ENCODE measurements at places on chromosomes 4 and X. TPM values are rescaled to one million over a fixed set of nuclear protein-coding genes. Genes with fewer than 3 reads are reported as not detected.

- H3K36me3 ChIP-seq = no peaks in the 10 kb centered on the region
- no peaks in the 10 kb centered on the region for H3K4me1 ChIP-seq
- DNase-seq = no peak
- H3K27ac ChIP-seq = no peak overlapping the region
Measured at GRCh38 chrX:50003467-50003866, 81.1 kb downstream of the CLCN5 start.

GRCh38 chr4:100644150-100644549 is 126.3 kb upstream of the EMCN start:
- no peak overlapping the region for H3K4me3 ChIP-seq
- no peak overlapping the region for H3K27ac ChIP-seq
- H3K4me1 ChIP-seq = no peaks in the 10 kb centered on the region
- no peak for DNase-seq
- no peaks in the 10 kb centered on the region for H3K36me3 ChIP-seq
- no peaks in the 10 kb centered on the region for H3K27me3 ChIP-seq

DNA sequence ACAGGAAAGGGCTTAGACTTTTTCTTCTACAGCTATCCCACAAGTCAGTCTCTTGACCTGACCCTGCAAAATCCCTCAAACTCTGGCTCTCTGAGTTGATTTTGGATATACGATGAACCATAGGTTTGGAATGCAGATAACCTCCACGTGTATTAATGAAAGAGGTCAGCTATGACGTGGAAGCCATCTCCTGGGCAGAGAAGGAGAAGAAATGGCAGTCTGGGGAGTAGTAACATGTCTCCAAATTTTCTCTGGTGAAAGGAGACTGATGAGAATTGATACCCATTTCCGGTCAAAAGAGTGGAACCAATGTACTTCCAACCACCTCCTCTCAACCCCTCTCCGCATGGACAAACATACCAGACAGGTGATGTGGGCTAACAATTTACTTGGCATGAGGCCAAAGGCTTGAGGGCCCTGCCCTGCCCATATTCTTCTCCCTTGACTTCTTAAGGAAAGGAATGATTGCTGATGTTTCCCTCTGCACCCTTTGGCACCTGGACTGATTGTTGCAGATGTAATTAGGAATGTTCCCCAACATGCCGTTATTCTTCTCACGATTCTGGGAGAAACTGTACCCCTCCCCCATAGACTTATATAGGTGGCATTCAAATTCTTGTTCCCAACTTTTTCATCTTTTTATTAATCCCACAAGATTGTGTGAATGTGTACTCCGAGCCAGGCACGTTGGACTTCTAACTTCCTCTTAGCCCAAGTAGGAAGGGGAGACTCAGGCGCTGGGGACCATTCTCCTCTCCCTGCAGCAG is 580 bp upstream of the PLS3 start:
- no peaks in the 10 kb centered on the region for H3K36me3 ChIP-seq
- no peak for DNase-seq

DNA sequence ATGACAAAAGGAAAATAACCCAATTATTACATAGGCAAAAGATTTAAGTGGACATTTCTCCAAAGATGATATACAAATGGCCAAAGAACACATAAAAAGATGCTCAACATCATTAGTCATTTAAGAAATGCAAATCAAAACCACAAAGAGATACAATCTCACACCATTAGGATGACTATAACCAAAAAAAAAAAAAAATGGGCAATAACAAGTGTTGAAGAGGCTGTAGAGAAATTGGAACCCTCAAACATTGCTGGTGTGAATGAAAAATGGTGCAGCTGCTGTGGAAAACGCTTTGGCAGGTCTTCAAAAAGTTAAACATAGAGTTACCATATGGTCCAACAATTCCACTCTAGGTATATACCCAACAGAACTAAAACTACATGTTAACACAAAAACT is 5.6 kb upstream of the PRDX4 start:
- H3K27ac ChIP-seq = no peak overlapping the region
- no peak overlapping the region for H3K4me3 ChIP-seq
- no peaks in the 10 kb centered on the region for H3K27me3 ChIP-seq
- H3K36me3 ChIP-seq = no peaks in the 10 kb centered on the region
- DNase-seq = no peak

DNA sequence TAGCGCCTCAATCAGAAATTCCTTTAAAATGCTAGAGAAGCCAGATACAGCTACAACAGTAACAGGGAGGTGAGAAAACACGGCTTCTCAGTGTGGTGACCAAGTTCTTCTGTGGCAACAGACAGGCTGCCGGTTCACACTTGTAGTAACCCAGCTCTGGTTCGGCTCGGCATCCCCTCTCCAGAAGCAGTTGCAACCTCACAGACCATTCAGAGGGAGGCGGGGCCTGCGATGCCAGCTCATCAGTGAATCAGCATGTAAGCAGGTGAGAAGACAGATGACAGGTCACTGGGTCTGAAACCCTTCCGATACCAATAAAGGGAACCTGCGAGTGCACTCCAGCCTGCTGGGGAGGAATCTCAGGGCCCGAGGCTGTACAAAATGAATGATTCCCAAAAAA is 251.0 kb downstream of the KCNIP4 start:
- no peaks in the 10 kb centered on the region for H3K27me3 ChIP-seq
- no peaks in the 10 kb centered on the region for H3K36me3 ChIP-seq
- H3K27ac ChIP-seq = no peak overlapping the region
- H3K4me1 ChIP-seq = no peaks in the 10 kb centered on the region

GRCh38 chr4:153114771-153115321 is 89.4 kb upstream of the TRIM2 start:
- peaks cover 62% of the 10 kb centered on the region for H3K4me1 ChIP-seq
- no peak for DNase-seq
- no peaks in the 10 kb centered on the region for H3K36me3 ChIP-seq
- H3K27me3 ChIP-seq = no peaks in the 10 kb centered on the region

DNA sequence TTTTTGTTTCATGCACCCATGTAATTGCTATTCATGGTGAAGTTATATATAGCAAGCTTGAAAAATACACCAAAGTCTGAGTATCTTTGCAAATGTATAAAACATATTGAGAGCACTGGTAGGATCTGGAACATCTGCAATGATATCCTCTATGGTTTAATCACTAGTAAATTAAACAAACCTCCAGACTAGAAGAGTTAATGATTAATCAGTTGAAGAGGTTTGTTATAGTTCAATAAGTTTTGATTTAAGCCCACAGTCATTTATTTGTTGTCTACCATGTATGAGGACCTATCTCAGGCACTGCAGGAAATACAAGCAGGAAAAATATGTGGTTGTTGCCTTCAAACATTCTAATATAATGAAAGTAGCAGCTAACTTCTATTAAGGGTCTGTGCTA is 16.5 kb downstream of the CYBB start:
- no peaks in the 10 kb centered on the region for H3K36me3 ChIP-seq
- H3K4me1 ChIP-seq = peaks cover 15% of the 10 kb centered on the region
- DNase-seq = no peak
- H3K27ac ChIP-seq = no peak overlapping the region

GRCh38 chr4:14087459-14087858 is 459.9 kb upstream of the BOD1L1 start:
- no peaks in the 10 kb centered on the region for H3K27me3 ChIP-seq
- H3K27ac ChIP-seq = no peak overlapping the region
- H3K36me3 ChIP-seq = no peaks in the 10 kb centered on the region

The SPANXA2 gene
- total RNA-seq = not detected

The IGFBP7 gene
- 16.7 TPM for total RNA-seq

The PFKFB1 gene
- total RNA-seq = 0.27 TPM

The GPR82 gene
- total RNA-seq = 0.59 TPM

The NDP gene
- total RNA-seq = not detected

The SYP gene
- total RNA-seq = 0.35 TPM
